Frontal cortex (tissue), 4 donors: ENCODE measurements at places on chromosomes 6 and 20.

DNA sequence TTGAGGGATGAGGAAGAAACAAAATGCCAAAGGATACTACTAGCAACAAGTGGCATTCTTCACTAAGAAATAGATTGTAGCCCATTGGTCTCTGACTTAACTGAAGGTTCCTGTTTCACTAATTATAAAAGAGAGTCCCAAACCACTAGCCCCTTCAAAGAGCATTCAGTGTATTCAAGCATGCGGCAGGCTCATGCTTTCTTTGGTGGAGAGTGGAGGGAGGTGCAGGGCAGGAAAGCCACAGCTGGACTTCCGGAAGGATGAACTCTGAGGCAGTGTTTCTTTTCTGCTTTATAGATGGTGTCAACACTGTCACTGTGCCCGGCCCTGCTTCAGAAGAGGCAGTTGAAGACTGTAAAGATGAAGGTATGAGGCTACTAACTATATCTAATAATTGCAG lies 636.1 kb downstream of the KIF16B start:
- DNase-seq, result no peak

GRCh38 chr6:126039284-126039683 lies 52.9 kb downstream of the TRMT11 start:
- no peak for DNase-seq

- no peak for DNase-seq
Observed at GRCh38 chr6:41536795-41537758, 9.1 kb upstream of the FOXP4 start.

- no peak for DNase-seq
Observed at GRCh38 chr20:48360342-48360975, 467.3 kb downstream of the PREX1 start.

- DNase-seq, result no peak
Observed at GRCh38 chr20:56802805-56803204, 173.7 kb downstream of the TFAP2C start.

- no peak for DNase-seq
Observed at GRCh38 chr20:49567421-49568277, at the start of gene PTGIS. Gene PTGIS (minus strand): TSS chr20:49568137. CDS start chr20:49568116, 21 bp downstream.

GRCh38 chr6:79301290-79301689 lies 66.8 kb upstream of the HMGN3 start:
- no peak for DNase-seq

GRCh38 chr20:19812056-19812455 lies 54.0 kb downstream of the RIN2 start:
- no peak for DNase-seq

- DNase-seq, result no peak
Observed at GRCh38 chr6:14626556-14626955, 509.0 kb downstream of the CD83 start.

- no peak for DNase-seq
Observed at GRCh38 chr6:167116109-167116837, 6.6 kb upstream of the CCR6 start.

DNA sequence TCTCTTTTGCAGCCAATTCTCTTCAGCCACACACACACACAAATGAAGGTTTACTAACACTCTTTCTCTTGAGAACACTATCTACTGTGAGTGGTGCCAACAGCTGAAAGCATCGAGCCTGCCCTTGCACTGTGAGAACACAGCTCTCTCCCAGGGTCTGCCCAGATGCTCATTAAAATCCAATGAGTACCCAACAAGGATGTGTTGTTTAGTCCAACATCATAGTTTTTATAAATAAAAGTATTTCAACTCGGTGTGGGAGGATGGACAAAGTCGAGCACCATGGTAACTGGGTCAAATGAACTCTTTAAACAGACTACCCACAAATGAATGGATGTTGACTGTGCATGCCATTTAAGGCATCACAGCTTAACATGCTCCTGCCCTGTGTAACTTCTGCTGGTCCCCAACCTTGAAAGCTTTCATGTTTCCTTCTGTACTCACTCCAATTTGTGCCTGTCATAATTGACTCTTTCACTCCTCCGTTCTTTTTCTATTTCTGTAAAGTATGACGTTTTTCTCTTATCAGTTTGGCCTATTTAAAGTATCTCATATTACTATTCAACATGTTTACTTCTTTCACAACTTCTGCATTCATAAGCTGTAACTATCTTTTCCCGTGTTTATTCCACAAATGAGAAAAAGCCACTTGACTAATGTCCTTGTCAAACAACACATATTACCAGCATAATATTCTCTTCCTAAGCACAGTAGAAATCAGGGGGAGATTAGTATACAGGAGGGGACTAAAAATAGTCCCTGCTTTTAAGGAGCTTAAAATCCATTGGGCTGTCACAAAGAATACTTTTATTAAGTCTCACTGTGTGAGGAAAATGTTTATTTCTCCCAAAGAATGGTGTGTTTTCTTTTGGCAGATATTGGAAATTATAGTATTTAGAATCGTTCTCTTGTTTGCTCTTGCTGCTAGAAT lies 215.4 kb downstream of the RFPL4B start:
- peak; percentile 7 for DNase-seq

GRCh38 chr20:50317609-50318008 lies 127.0 kb downstream of the CEBPB start:
- DNase-seq, result no peak

DNA sequence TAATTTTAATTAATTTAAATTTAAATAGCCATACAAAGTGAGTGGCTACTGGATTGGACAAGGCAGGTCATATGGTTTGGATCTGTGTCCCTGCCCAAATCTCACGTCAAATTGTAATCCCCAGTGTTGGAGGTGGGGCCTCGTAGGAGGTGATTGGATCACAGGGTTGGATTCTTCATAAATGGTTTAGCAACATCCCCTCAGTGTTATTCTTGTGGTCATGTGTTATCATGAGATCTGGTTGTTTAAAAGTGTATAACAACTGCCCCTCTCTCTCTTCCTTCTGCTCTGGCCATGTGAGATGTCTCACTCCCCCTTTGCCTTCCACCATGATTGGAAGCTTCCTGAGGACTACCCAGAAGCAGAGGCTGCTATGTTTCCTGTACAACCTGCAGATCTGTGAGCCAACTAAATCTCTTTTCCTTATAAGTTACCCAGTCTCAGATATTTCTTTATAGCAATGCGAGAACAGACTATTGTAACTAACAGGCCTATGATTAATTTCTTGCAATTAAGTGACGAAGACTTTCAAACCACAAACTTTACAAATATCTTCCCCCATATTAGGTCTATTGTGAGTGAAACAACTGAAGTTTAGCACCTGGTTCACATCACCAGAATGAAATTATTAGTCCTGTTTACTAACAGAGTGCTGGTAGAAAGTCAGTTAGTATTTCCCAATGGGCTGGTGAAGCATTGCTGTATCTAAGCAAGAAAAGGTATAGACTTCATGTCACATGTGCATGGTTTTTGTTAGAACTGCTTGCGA lies 60.0 kb upstream of the TNFAIP3 start:
- DNase-seq, result no peak

- DNase-seq, result no peak
Observed at GRCh38 chr6:114650891-114651290, 308.1 kb upstream of the HS3ST5 start.

- no peak for DNase-seq
Observed at GRCh38 chr6:125688138-125688537, 61.3 kb upstream of the HEY2 start.

DNA sequence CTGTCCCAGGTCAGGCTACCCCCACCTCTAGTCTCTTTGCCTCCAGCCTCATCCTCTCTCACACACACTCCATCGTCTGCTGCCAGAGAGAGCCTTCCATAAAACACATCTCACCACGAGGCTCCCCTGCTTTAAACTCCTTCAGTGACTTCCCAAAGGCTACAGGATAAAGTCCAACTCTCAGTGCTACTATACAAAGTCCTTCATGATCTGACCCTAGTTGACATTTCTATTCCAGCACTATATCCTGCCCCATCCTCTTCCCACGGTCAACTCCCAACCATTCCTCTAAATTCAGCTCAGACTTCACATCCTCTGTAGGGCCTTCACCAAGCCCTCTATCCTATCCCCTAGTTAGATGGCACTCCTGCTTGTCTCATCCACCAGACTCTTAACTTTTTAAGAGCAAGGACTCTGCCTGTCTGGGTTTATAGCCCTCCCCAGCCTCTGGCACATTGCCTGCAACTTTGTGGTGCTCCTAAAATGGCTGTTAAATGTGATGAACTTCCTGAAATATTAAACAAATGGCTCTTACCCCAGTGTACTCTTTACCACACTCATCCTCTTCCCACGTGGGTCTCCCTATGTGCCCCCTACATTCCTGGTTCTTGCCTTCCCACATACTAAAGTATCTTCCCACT lies 36.1 kb downstream of the KIF16B start:
- DNase-seq, result no peak

- DNase-seq, result no peak
Observed at GRCh38 chr20:14902432-14903089, 565.1 kb upstream of the FLRT3 start.

- DNase-seq, result no peak
Observed at GRCh38 chr6:69774740-69775584, 21.8 kb downstream of the LMBRD1 start.

GRCh38 chr6:39411465-39411864 lies 89.0 kb upstream of the KCNK16 start:
- no peak for DNase-seq

GRCh38 chr6:164121527-164121926 lies 707.0 kb downstream of the QKI start:
- no peak for DNase-seq

DNA sequence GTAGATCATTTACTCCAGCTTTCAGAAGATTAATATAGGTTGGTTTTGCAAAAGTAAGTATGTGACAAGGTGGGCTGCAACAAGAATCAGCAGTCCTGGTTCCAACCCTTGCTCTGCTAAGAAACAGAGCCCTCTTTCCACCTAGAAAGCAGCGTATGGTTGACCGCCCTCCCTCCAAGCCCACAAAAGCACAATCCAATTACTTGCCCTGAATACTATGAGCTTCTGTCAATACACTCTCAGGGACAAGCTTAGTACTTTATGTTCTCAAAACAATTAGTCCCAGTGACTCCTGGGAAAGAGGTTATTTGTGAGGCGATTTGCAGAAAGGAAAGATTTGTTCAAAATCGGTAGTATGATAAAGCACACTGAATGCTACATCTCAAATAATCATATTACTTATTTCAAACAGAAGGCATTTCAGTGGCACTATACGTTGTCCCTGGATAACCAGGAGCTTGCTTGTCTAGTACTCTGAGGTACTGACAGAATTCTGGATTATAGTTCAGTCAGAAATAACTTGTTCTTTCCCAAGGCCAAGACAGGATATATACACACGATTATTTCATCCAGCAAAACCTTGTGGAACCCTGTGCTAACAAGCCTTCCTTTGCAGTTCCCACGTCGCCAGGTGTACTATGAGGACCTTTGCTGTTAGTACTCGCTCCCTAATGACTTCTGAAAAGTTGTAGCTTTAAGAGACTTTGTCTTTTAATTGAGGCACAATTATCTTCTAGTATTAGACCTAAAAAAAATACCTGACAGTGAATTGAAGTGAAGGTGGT lies 96.9 kb upstream of the ADTRP start:
- no peak for DNase-seq

- no peak for DNase-seq
Observed at GRCh38 chr6:111683157-111683556, 77.5 kb upstream of the TRAF3IP2 start.

DNA sequence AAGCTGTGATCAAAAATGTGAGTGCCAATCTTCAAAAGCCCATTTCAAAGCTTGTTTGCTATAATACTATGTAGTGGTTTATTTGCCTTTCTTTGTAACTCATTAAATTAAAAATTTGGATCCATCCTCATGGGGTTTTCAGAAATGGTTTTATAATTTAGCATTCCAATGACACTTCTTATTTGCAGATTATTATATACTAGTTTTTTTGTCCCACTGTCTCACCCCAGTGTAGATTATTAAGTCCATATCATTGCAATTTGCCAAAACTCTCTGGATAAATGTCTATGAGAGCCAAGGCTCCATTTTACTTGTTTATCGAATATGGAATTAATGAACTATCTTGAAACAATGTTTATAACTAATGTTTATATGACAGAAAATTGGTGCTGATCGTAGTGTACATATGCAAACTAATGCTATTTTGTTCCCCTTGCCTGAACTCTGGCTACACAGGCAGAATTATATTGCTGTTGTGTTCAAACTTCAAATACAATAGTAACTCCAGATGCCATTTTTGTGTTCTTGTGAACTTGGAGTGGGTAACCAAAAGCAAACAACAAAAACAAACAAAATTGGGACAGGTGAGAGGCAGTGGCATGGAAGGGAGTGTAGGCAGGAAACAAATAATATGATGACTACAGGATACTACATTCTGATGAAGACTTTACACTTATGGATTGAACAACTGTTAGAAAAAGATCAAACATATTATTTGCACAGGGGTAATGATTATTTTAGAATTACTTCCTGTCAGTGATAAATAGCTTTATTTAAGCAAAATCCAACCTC lies 307.1 kb upstream of the FLRT3 start:
- DNase-seq, result no peak

DNA sequence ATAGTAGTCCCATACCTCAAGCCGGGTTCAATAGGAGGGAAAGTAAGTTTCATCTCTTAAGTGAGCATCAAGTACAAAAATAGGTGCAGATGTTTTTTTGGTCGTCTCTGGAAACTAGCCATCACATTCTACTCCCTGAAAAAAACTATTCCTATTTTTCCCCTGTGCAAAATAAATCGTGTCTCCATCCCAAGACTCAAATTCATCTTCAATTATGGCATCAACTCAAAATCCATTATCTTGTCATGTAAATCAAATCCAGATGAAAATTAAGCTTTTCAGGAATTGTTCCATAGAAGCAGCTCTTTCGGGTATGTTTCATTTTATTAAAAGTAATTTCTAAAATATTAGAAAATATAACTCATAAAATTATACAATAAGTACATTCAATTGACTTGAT lies 1368.4 kb downstream of the GRIK2 start:
- no peak for DNase-seq

DNA sequence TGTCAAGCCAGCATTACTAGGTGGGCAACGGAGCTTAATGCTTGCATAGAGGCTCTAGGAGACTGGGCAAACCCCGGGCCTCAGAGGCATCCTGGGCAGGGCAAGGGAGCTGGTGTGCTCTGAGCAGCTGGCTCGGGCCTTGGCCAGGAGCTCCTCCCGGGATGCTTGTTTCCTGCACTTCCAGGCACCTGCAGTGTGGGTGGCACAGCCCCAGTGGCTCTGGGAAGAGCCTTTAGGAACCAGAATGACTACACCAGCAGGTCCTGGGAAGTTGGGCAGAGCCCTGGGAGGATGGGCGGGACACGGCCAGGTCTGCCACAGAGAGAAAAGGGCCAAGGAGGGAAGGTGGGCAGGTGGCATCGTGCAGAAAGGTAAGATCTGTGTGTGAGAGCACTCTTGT lies 80.4 kb upstream of the CD93 start:
- DNase-seq, result no peak

GRCh38 chr20:21219686-21220085 lies 83.4 kb upstream of the XRN2 start:
- DNase-seq, result no peak

- DNase-seq, result no peak
Observed at GRCh38 chr6:169579407-169580111, 122.3 kb downstream of the WDR27 start.

DNA sequence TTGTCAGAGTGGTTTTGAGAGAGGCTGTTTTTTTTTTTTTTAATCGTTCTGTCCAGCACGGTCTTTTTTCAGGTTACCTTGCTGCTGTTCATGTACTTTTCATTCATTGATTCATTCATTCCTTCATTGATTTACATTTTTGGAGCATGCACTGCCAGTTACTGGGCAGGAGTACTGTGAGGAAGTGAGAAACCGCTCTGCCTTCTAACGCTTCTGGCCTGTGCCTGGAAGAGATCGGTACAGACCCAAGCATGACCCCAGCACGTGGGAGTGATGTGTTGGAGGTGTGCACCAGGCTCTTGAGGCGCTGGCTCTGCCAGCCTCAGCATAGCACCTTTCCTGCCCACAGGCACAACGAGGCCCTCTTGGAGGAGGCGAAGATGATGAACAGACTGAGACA lies 9.1 kb downstream of the RIPK1 start:
- no peak for DNase-seq

- DNase-seq, result no peak
Observed at GRCh38 chr6:34073540-34073939, 72.3 kb downstream of the GRM4 start.
